ENCODE measurements at places on chromosomes 3 and 15.
A peak's percentile ranks its signal among the peaks of the same experiment; 100 is the strongest.

- DNase-seq = no peak
Measured at GRCh38 chr3:118548434-118548833, 486.2 kb downstream of the IGSF11 start.

- DNase-seq = peak; percentile 56
Measured at GRCh38 chr3:172511783-172512762, 11.2 kb downstream of the TNFSF10 start.

- DNase-seq = no peak
Measured at GRCh38 chr3:141646760-141647561, 91.1 kb upstream of the RNF7 start.

DNA sequence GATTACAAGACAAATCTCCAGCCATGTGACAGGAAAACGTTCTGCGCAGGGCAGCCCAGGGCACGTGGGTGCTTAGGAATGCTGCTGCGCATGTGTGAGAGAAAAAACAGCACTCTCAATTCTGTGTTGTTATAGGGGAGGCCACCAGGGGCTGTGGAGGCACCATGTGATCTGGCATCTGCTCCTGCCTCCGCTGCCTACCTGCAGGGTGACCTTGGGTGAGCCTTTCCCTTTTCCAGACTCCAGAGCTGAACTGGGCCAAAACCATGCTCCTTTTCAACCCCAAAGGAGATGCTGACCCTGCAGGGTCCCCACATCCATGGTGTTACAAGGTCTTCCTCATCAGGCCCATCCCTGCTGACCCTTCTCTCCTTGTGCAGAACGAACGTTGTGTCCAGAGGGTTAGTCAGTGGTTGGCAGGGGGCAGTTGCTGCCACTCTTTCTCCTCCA is 81.5 kb upstream of the RASGRF1 start:
- DNase-seq = no peak

GRCh38 chr3:13536832-13537231 is 12.1 kb upstream of the FBLN2 start:
- no peak for DNase-seq

DNA sequence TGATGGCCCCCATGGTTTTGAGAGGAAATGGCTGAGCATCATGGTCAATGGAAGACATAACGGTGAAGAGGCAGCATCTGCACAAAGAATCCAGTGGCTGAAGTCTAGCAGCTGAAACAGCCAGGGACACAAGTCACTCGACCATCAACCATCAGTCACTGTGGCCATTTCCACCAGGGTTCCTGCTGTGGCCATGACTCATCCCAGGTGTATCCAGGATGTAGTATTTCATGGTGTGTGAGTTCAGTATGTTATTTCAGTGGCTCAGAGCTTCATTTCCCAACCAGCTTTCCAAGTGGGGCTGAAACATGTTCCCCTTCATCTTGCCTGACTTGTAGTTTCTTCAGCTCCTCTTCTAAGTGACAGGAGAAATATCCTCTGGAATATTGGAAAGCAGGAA is 47.8 kb upstream of the WNT5A start:
- no peak for DNase-seq

GRCh38 chr3:113261626-113262303 is 50.4 kb downstream of the BOC start:
- DNase-seq = no peak

GRCh38 chr3:71069797-71070196 is 513.7 kb downstream of the FOXP1 start:
- DNase-seq = peak; percentile 79

GRCh38 chr3:30435861-30436331 is 170.5 kb upstream of the TGFBR2 start:
- DNase-seq = no peak

GRCh38 chr15:101060576-101061551 is 141.7 kb downstream of the LRRK1 start:
- DNase-seq = no peak

DNA sequence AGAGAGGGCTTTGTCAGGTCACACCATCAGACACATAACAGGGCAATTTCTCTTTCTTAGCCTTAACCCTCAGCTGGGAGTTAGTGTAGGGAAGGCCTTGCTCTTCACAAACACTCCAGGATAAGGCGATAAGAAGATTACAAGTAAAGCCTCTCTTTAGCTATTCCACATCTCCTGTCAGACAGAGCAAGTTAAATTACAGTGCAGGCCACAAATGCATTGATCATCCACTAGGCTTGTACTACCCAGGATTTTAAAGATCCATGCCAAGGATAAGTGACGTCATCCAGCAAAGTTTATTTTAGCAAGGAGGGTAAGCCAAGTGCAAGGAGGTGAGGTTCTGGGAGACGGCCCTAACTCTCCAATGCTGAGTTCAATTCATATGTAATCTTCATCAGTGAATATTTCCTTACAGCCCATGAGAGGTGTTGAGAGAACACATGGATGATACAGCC is 890.6 kb upstream of the NR2F2 start:
- DNase-seq = no peak
